HCEC 1CT (cell line): ENCODE measurements at places on chromosomes 7 and 10.

- DNase-seq, result no peak
Measured at GRCh38 chr7:29884399-29885272, 78.3 kb downstream of the WIPF3 start.

- no peak for DNase-seq
Measured at GRCh38 chr10:113961182-113962031, 82.3 kb upstream of the ADRB1 start.

GRCh38 chr10:119537953-119538630 is 4.4 kb downstream of the RGS10 start:
- no peak for DNase-seq

GRCh38 chr10:48511875-48512231 is 93.0 kb downstream of the ARHGAP22 start:
- DNase-seq, result no peak

- no peak for DNase-seq
Measured at GRCh38 chr10:113965683-113966082, 78.0 kb upstream of the ADRB1 start.

DNA sequence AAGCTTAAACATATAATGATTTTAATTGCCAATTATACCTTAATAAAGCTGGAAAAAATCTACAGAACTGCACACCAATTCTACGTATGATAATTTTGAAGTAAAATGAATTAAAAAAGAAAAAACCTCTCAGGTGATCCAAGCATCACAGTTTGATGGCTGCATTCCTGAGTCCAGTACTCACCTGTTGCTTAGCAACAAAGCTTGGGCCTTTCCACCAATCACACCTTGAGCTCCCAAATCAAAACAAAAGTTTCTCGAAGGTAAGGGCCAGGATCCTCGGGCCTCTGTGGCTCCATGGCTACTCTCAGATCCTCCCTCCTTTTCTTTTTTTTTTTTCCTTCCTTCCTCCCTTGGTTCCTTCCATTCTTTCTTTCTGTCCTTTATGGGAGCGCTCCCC is 137.2 kb upstream of the PCBD1 start:
- DNase-seq, result no peak

- DNase-seq, result no peak
Measured at GRCh38 chr7:159071260-159071659, 73.4 kb downstream of the VIPR2 start.
